ENCODE measurements at places on chromosomes 11 and 22.

DNA sequence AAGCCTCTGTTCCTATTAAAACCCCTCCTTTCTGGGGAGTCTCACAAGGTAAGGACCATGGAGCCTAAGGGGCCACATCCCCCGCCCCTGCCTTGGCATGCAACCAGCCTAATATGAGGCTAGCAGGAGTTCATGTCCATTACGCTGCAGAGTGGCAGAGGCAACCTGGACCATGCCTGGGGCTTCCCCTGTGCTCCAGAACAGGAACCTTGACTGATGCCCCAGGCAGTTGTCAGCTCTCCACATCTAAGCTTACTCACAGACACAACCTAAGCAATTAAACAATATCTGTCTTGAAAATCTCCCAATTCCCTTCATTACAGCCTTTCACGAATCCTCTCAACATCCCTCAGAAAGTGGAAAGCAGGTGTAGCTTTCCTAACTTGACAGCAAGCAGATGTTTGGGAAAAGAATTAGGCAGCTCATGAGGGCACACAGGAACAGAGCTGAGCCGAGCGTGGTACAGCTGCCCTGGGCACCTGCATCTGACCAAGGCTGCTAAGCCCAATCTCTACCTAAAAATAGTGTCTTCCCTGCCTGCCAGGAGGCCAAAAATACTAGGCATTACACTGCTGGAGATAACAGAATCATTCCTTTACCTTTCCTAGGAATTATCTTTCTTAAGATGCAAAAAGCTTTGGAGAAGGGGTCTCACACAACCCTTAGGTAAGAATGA, 20.8 kb downstream of the C11orf71 start:
- no peak for DNase-seq

- no peak for DNase-seq
Measured at GRCh38 chr11:18566406-18566805, 22.1 kb downstream of the UEVLD start.

DNA sequence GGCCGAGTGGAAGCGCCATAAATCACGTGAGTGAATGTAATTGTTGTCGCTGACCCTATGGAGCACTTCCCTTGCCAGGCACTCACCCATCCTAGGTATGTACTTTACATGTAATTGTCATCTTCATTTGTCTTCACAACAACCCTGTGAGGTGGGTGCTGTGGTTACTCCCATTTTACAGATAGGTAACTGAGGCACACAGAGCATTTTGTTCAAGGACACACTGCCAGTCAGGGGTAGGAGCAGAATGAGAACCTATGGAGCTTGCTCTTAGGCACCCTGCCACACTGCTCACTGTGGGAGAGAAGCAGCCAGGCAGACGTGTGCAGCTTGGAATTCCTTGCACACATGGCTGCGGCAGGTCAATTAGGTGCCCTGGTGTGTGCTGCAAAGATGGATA, 785 bp upstream of the EFCAB6 start:
- DNase-seq = no peak

GRCh38 chr11:60348116-60348515, 21.1 kb downstream of the MS4A6E start:
- DNase-seq = no peak

GRCh38 chr11:5232821-5233220, 1.5 kb downstream of the HBD start:
- DNase-seq = no peak

DNA sequence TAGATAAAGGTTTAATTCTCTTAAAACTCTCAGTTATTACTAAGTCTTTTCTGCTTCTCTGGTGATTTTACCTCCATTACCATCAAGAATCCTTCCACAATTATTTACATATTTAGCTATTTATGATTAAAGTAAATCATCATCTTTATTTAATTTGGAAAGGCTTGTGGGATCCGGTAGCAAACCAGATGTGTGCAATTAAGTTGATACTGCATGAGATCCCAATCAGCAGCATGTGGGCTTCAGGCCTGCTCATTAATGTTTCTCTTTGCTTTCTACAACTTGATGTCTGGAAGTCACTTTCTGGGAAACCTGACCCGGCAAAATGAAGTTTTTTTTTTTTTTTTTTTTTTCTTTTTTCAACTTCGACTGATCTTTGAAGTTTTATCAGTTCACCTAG, 558.4 kb upstream of the ANO5 start:
- DNase-seq = no peak

GRCh38 chr11:217704-218103, 10.2 kb downstream of the RIC8A start:
- no peak for DNase-seq

GRCh38 chr22:30192427-30192826, 54.1 kb downstream of the LIF start:
- DNase-seq = no peak

DNA sequence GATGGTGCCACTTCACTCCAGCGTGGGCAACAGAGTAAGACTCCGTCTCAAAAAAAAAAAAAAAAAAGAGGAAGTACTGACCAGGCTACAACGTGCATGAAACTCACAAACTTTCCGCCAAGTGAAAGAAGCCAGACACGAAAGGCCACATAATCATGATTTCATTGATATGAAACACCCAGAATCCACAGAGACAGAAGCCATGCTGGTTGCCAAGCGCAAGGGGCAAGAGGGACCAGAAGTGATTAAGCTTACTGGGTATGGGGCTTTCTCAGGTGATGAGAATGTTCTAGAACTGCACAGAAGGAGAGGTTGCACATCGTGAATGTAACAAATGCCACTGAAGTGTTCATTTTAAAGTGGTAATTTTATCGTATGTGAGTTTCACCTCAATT, 60.9 kb downstream of the CELSR1 start:
- DNase-seq = no peak

DNA sequence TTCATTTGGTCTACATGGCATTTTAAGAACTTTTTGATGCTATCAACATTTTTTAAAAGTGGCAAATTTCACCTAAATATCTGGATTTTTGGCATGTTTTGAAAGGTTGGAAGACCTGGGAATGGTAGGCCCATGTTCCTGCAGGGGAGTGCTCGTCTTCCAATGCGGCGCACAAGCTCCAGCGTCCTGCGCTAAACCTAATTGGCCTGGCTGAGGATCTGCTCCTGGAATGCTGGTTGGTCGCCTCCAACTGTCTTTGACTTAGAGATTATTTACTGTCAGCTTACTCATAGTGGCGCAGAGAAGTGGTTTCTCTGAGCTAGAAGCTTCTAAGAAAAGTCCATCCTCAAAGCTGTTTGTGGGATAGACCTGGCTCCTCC, 626 bp upstream of the LIMK2 start:
- no peak for DNase-seq

DNA sequence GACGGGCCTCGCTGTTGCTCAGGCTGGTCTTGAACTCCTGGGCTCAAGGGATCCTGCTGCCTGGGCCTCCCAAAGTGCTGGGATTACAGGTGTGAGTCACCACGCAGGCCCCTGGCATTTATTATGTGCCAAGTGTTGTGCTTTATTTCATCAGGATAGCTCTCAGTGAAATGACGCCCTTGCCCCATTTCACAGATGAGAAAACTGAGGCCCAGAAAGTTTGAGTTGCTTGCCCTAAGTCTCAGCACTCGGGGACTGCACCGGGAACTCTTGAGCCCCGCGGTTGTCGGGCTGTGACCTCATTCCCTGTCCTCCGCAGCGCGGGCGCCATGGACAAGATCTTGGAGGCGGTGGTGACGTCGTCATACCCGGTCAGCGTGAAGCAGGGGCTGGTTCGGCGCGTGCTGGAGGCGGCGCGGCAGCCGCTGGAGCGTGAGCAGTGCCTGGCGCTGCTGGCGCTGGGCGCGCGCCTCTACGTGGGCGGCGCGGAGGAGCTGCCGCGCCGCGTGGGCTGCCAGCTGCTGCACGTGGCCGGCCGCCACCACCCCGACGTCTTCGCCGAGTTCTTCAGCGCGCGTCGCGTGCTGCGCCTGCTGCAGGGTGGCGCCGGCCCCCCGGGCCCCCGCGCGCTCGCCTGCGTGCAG, 7.3 kb downstream of the USP35 start:
- no peak for DNase-seq

DNA sequence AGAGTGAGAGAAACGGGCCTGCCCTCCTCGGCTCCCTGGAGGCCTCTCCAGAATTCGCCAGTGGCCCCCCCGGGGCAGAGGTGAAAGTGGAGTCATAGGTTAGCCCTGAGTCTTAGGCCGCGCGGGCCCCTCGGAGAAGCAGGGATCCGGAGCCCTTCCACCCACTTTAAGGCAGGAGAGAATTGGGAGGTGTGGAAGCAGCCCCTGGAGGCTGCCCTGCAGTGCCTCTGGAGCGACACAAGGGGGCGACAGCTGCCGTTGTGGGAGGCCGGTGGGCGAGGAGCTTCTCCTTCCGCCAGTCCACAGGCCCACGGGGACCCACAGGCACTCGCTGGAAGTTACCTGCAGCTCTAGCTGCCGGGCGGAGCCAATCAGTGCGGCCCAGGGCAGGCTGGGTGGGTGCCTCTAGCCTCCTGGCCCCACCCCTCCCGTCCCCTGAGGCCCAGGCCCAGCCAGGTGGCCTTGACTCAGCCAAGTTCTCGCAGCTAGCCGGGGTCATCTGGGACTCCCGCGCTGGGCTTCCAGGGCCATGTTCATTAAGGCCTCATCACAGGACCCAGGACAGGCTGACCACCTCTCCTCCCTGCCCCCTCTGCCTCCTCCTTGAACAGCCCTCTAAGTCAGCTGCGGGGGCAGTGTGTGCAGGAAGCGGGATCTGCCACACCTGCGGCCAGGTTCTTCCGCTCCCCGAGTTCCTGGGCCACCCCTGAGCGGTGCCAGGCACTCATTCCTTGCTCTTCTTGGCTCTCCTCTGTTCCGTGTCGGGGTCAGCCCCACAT, 5.0 kb downstream of the DGKZ start:
- no peak for DNase-seq

- peak; percentile 15 for DNase-seq
Measured at GRCh38 chr22:27065279-27065678, 407.9 kb downstream of the MIAT start.

DNA sequence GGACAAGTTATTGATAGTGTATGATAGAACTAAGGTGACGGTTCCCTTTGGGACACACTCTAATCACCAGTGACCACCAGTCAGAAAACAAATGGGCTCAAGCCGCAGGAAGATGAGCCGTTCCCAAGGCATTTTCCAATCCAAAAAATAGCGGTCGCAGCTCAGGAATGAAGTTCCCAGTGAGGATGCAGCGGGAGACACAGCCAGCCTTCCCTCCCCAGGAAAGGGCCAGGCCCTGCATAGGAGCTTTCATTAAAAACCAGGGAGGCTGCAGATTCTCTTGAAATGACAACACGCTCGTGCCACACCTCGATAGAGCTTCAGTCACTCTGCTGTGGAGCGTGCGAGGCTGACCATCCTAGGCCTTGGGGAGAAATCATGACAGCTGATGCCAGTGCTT, 65.8 kb upstream of the WNT7B start:
- no peak for DNase-seq

DNA sequence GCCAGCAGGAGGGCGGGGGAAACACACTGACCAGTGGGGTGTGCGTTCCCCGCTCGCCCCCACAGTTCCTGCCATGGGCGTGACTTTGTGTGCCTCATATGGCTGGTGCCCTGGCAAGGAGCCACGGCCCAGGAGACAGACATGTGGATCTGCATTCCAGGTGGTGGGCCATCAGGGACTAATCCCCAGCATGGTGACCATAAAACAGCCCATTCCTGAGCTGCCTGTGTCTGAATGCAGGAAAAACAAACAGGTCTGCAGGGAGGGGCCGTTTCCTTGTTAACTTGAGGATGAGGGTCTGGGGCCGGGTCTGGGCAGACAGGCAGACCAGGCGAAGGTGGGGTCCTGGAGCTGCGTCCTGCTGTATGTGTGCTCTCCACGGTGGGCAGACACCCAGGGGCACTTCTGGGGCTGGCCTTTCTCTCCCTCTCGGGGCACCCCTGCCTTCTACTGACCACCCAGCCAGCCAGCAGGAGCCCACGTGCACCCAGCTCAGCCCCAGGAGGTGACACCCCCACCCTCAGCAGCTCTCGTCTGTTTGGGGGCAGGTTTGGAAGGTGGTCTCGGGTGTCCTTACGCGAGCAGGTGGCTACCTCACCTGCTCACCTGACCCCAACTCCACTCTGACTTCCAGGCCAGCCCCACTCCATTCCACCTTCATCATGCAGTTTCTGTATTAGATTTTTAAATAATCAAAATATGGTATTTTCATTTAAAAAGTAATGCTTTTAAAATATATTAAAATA, 120.3 kb downstream of the KCNQ1OT1 start:
- DNase-seq = no peak

GRCh38 chr11:116636341-116636929, 136.4 kb downstream of the BUD13 start:
- no peak for DNase-seq

DNA sequence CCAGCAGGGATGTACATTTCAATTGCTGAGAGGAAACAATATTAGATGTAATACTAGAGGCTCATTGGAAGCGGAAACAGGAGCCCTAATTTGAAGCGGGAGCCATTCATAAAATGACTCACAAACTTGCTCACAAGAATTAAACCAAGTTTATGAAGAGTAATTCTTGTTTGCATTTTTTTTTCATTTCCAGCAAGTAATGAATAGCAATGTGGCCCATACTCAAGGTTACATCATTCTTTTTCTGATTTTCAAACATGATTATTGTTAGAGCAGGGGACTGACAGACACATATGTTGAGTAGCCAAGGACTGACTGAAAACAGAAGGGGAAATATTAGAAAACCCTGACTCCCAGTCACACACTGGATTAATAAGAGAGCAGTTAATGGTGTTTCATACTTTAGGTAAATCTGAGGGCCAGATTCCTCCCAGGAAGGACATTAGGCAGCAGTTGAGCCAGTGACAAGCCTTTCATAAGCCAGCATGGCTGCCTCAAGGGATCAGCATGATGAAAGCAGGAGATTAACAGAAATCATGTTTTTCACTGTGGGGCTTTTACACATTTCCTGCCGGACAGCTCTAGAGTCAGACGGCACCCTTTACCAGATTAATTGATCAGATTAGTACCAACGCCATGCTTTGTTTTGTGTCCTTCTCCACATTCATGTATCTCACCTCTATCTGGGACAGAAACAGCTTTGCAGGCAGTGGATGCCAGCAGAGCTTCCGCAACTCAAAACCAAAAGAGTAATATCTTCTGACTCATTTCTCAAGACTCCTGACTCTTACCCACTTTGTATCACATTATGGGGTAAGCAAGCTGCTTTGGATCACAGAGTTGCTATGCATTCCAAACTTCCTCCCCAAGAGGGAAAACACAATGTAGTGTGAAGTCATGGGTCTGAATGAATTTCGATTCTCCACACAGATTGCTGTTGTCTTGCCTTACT, 831.6 kb downstream of the KCNA4 start:
- no peak for DNase-seq

DNA sequence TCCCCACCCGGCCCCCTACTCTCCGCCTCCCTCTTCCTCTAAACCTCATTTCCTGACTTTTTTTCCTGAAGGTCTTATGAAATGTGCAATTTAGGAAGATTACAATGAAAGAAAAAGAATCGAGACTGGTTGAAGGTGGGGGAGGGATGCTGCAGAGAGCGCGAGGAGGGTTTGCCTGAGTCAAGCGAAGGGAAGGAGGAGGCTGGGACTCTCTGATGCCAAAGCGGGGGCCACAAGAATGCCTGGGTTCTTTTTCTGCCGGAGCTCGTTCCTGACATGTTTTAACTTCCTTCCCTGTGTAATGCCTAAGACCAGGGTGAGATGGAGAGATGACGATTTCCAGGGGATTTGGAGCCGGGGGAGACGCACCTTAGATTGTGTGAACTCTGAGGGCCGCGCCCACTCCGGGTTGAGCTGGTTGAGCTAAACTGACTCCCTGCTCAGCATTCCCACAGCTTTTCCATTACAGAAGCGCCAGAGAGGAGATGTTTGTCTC, 270.5 kb upstream of the SORL1-AS1 start:
- no peak for DNase-seq

- DNase-seq = no peak
Measured at GRCh38 chr11:120424970-120425332, 86.6 kb upstream of the GRIK4 start.

GRCh38 chr11:15742626-15743519, 613.5 kb downstream of the SOX6 start:
- DNase-seq = peak; percentile 34
